H9 (cell line): ENCODE measurements at places on chromosomes 2 and 18. TPM values are rescaled to one million over a fixed set of nuclear protein-coding genes. Genes with fewer than 3 reads are reported as not detected.

- DNase-seq, result peak; percentile 86
Observed at GRCh38 chr2:170711774-170712652, 3.1 kb upstream of the SP5 start.

RANBP2 gene
- total RNA-seq, result 87.2 and 91.4 TPM in 2 replicates

GRCh38 chr2:237404413-237404812 is 9.6 kb downstream of the COL6A3 start:
- DNase-seq, result no peak

GRCh38 chr18:10842861-10843260 is 306.5 kb downstream of the PIEZO2 start:
- DNase-seq, result no peak

DNA sequence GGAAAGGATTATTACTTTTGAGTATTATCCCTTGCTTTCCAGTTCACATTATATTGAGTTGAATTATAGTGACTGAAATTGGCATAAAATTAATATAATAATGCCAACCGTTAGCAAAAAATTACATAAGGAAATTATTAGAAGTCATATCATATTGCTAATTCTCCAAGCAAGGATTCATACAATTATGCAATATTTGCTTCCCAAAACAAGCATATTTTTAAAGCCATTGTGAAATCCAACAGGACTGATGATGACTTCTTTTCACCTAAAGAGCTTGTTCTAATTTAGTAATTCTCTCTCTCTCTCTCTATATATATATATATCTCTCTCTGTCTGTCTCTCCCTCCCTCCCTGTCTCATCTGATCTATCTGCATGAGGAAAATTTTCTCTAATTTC is 283.5 kb downstream of the DSEL start:
- no peak for DNase-seq

DNA sequence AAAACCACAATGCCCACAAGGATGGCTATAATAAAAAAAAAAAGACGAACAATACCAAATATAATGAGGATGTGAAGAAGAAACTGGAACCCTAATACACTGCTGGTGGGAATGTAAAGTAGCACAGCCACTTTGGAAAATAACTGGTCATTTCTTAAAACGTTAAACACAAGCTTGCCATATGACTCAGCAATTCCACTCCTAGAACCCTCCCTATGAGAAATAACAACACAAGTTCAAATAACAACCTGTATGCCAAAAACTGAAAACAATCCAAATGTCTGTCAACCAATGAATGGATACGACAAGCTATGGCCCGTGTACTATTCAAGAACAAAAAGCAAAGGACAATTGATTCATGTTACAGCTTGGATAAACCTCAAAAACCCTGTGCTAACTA is 7.0 kb upstream of the ALPK2 start:
- no peak for DNase-seq

PLGLB1 gene
- 0.97 and 1.2 TPM in 2 replicates for total RNA-seq

DNA sequence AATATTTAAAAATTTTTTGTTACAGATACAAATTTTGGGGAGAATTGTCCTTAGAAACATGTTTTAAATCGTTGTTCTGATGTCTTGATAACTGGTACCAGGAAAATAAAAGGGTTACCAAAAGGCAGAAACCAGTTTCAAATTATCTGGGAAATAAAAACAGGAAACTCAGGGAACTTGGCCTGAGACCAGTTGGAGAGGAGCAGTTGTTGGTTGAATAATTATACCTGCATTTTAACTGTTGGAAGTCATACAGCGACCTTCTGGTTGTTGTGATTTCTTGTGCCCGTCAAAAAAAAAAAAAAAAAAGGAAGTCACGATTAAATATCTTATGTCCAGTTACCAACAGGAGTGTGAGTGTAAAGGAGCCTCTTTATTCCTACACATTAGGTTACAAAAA is 51.8 kb downstream of the CRIM1 start:
- DNase-seq, result no peak

DNA sequence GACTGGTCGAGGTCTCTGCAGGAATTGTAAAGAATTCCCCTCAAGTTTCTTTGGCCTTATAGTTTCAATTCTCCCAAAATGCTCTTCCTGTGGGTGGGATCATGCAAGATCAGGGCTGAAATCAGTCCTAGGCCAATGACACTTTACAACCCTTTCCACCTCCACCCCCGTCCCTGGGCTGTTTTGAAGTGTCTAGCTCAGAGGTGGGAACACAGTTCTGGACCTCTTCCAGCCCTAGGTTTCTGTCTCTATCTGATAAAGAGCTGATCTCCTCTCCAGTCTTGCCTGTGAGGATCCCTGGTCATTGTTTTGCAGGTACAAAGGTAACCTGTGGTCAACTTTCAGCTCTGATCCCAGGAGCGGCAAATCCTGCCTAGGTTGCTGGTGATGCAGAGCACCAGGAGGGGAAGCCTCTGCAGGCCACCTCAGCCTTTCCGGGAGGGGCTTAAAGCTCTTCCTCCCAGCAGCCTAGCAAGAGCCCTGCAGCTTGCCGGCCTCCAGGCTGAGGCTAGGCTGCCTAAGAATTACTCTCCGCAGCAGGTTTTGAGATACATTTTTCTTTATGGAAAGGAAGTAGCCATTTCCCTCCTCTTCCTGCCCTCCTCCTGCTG is 69.8 kb upstream of the WIPF1 start:
- DNase-seq, result peak; percentile 42

- no peak for DNase-seq
Observed at GRCh38 chr2:121771976-121772742, 16.7 kb downstream of the TSN start.

DNA sequence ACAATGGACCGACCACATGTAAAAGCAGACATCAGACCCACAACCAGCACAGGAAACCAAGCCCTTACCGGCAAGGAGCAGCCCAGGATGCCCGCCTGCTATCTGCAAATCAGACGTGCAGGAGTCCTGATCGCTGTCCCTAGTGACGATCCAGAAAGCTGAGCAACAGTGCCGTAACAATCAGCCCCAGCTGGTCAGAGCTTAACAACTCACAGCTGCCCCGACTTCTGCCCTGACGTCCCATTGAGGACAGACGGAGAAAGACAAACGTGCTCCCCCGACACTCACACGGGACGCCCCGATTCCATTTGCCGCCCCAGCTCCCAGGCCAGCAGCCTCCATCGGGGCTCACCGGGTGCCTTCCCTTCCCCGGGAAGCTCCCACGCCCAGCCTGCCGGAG is 39.8 kb upstream of the PXDN start:
- no peak for DNase-seq
